ENCODE measurements at places on chromosomes 6 and 20.

GRCh38 chr6:89475634-89476033 is 42.7 kb downstream of the ANKRD6 start:
- no peak for DNase-seq

DNA sequence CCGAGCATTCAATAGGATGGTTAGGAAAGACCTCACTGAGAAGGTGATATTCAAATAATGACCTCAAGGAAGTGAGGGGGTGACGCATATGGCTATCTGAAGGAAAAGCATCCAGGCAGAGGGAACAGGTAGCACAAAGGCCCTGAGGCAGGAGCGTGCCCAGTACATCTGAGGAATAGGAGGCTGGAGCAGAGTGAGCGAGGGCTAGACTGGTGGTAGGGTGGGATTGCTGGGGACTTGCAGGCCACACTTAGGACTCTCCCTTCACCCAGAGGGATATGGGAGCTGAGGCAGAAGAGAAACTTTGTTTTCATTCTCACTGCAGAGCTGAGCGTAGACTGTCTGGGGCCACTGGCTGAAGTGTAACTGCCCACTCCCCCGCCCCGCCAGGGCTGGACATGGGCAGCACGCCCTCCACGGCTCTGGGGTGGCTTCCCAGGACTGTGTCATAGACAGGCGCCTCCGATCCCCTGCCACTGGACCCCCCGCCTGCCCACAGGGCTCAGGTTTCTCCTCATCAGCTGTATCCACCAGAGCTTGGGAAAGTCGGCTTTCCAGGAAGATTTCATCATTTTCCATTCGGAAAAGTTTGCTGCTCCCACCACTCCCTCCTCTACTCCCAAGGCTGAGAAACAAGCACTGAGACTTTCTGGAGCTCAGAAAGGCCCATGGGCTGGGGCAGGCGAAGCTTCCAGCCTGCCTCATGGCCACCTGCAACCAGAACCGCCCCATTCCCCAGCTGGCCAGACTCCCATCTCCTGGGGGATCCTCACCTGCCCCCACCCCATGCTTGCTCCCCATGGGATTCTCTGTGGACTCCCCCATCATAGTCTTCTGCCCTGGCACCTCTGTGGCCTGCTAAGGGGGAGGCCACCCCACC is 142.6 kb downstream of the MRPL14 start:
- no peak for DNase-seq

- no peak for DNase-seq
Measured at GRCh38 chr6:20497216-20498040, 36.8 kb upstream of the CDKAL1 start.

GRCh38 chr6:158780988-158781691 is 38.0 kb downstream of the EZR start:
- no peak for DNase-seq

DNA sequence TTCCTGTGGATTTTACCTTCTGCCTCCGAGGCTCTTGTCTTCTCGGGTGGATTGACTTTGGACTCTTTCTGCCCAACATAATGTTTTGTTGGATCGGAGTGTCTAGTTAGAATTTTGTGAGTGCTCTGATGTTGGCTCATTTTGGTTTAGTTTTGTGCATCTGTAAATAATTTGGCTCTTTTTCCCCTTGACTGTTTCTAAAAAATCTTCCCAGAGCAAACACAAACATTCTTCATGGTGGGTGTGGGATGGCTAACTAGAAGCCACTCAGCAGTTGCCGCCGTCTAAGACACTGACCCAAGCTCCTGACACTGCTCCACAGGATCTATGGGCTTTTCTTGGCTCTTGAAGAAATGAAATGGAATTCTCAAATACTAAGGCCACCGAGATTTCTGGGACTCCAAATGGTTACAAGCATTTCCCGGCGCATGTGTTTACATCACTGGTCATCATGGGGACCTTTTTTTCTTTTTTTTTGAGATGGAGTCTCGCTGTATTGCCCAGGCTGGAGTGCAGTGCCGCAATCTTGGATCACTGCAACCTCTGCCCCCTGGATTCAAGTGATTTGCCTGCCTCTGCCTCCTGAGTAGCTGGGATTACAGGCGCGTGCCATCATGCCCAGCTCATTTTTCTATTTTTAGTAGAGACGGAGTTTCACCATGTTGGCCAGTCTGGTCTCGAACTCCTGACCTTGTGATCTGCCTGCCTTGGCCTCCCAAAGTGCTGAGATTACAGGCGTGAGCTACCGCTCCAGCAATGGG is 92.0 kb upstream of the FRMD1 start:
- no peak for DNase-seq

GRCh38 chr6:129852257-129852858 is 8.8 kb downstream of the TMEM244 start:
- DNase-seq: no peak

DNA sequence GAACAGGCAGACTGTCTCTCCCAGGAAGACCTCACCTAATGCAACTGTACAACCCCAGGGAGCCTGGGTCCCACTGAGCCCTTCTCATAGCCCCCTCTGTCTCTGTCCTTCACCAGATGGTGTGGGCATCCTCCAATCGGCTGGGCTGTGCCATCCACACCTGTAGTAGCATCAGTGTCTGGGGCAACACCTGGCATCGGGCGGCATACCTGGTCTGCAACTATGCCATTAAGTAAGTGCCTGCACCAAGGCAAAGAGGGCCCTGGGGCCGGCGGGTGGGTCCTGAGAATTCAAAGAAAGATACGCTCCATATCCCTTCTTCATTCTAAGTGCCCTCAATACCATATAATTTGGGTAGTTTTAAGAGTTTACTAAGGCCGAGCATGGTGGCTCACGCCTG is 8.3 kb downstream of the R3HDML start:
- DNase-seq: no peak

DNA sequence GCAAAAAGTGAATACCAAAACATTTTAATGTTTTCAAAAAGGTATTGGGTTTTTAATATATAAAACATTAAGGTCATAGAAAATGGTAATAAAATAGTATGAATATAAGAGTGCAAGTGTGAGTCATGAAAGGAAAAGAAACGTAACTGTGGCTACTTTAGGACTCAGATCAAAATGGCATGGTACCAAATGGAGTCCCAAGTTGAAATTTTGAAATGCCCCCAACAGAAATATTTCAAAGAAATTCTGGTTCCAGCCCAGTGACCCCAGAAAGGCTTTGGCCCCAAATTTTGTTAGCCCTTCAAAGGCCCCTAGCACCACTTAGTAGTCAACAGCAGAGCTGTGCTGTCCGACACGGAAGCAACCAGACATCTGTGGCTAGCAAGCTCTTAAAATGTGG is 6.0 kb downstream of the COL12A1 start:
- DNase-seq: no peak

GRCh38 chr20:2163757-2164156 is 62.1 kb downstream of the STK35 start:
- no peak for DNase-seq

- DNase-seq: no peak
Measured at GRCh38 chr20:63825331-63826118, 5.5 kb downstream of the ZBTB46 start.
